Upper lobe of right lung (tissue), 1 donor: ENCODE measurements at places on chromosomes 11 and 22.

GRCh38 chr11:31960126-31960525 lies 130.7 kb upstream of the RCN1 start:
- DNase-seq = no peak

- DNase-seq = no peak
These were observed 2.1 kb downstream of the C22orf23 start for GRCh38 chr22:37951305-37951704.

DNA sequence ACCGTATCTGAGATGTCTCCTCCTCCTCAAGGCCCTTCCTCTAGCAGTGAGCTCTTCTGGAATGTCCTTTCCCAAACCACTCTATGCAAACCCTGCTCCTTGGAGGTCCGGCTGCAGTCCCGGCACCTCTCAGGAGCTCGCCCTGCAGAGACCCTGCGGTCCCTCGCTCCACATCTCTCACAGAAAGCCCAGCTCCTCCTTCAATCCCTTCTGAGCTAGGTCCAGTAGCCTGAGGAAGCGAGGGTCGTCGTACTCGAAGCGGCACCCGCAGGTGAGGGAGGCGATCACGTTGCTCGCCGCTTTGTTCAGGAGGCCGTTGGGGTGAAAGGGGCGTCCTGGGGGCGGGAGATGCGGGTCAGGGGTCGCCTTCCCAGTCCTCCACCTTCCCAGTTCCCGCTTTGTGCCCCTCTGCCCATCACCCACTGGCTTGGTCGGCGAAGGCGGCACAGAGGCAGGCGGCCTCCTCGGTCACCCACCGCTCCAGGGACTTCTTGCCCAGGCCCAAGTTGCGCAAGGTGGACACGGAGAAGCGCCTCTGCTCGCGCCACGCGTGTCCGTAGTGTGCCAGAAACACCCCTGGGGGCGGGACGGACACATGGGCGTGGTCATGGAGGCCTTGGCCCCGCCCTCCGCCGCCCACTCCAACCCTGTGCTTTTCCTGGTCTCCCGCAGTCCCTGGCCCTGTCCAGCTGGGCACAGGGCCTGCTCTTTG lies 21.5 kb upstream of the CYP2D6 start:
- DNase-seq = no peak

GRCh38 chr22:40156001-40156516 lies 21.7 kb upstream of the TNRC6B start:
- no peak for DNase-seq

DNA sequence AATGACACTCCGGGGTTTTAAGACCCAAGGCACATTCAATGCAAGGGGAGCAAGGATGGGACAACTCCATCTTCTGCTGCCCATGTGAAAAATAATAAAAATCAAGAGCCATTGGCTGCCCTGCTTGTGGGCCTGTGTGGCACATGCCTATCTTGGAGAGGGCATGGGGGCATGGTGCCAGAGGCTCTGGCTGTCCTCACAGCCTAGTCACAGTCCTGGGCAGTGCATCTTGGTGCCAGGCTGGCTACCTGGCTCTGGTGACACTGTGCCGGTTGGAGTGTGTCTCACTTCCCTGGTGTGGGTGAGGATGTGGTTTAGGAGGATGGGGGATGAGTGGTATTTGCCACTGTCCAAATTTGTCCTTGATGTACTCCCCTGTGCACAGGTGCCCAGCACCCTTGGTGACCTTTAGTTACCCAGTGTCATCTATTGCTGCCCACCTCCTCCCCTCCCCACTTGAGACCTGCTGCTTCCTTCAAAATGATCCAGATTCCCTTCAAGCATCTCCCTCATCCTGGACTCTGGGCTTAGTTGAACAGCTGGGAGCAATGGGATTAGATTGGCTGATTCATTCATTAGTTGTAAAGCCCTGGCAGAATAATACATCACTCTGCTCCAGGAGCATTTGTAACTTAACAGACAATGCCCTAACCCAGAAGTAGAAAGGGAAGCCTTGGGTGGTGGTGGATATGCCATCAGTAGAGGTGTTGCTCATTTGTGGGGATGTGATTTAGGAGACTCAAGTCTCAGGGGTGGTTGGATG lies 4.6 kb downstream of the TMEM86A start:
- no peak for DNase-seq

DNA sequence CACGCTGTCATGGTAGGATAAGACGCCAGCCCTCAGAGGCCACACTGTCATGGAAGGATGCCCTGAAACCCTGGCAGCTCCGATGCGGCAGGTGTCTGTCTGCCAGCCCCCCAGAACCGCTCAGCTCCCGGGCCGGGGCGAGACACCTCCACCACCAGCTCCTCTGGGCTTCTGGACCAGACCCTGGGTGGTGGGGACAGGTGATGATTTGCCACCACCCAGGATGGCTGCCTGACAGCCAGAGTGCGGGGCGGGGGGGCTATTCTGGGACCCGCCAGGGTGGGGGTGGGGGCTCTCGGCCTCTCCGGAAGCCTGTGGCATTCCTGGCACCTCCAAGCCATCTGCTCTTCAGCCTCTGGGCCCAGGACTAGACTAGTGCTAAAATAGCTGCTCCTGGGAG lies 9.4 kb downstream of the PHLDA2 start:
- DNase-seq = no peak

GRCh38 chr22:28369854-28370253 lies 309.8 kb downstream of the TTC28 start:
- no peak for DNase-seq

- DNase-seq = peak; percentile 21
These were observed 18.7 kb downstream of the ART5 start for GRCh38 chr11:3623121-3623520.

DNA sequence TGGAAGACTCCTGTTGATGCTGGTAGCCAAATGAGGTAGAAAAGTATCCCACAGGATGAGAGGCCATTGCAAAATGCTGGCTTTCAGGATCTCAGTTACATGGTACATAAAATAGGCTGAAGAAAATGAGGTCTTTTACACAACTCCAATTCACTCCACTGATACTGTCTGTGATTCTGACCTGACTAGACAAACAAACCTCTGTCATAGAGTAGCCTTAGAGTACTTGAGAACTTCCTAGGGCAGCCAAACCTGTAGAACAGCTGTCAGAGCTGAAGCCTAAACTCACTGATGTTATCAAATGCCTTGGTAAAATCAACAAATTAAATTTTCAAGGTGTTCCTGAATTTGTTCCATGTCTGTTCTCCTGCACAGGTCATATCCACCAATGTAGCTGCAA lies 26.2 kb upstream of the POGLUT3 start:
- no peak for DNase-seq

GRCh38 chr11:35566181-35566580 lies 40.8 kb upstream of the PAMR1 start:
- DNase-seq = no peak

- DNase-seq = no peak
These were observed 343.2 kb downstream of the NTM start for GRCh38 chr11:131713529-131714134.

GRCh38 chr11:80505771-80506170 lies 1064.9 kb upstream of the TENM4 start:
- no peak for DNase-seq

DNA sequence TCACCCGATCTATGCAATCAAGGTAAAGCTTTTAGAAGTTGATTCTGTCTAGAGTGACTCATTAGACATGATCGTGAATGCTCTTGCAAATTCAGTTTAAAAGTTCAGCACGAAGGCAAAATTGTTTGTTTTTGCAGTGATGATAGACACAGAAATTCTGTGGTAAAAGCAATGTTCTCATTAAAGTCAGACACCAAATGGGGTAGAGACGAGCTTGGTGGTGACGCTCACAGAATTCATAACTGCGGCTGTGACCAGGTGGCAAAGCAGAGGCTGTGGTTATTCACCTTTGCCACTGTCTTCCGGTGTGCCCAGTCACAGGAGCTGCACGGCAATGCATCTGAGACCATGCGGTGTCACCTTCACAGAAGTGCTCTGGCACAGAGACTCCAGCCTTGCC lies 83.4 kb downstream of the WNT7B start:
- DNase-seq = peak; percentile 31

DNA sequence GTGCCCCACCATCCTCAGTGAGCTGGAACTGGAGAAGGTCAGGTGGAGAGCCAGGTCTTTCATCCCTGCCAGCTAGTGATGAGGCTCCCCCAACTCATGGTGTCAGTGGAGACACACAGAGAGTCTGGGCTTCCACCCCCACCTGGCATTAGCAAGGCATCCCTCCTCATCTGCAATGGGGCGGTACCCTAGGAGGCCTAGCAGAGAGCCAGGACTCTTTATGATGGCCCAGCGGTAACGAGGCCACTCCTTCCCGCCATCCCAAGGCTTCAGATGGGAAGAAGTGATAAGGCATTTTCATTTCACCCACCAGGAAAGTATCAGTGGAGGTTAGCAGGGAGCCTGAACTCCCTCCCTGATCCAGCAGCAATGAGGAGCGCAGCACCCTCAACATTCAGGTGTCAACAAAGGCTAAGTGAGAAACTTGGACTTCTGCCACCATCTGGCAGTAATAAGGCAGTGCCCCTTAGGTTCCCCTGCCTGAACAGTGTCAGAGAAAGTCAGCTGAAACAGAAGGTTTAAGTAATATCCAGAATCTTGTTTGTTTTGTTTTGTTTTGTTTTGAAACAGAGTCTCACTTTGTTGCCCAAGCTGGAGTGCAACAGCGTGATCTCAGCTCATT lies 40.5 kb upstream of the FBLN1 start:
- DNase-seq = no peak

GRCh38 chr11:9905960-9906791 lies 242.3 kb downstream of the SWAP70 start:
- DNase-seq = no peak

DNA sequence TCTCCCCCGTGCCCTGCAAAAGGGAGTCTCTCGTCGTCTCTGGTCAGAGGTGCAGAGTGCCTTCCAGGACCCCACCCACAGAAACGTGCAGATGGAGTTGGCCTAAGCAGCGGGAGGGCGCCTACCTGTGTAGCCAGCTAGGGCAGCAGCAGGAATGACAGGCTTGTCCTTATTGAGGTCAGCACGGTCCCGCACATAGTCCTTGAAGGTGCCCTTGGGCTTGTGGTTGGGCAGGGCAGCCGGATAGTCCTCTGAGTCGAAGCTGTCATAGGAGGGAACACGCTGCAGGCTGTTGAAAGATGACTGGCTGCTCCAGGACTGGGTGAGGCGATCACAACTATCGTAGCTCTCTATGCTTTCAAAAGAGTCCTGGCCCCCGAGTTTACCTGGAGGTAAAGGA lies 107.3 kb downstream of the ETS1 start:
- DNase-seq = no peak

GRCh38 chr22:40367342-40367741 lies 3.1 kb upstream of the SGSM3 start:
- no peak for DNase-seq

- no peak for DNase-seq
These were observed 2.9 kb downstream of the MIOX start for GRCh38 chr22:50489363-50490243.

- no peak for DNase-seq
These were observed 581.0 kb upstream of the CHORDC1 start for GRCh38 chr11:90803831-90804230.

DNA sequence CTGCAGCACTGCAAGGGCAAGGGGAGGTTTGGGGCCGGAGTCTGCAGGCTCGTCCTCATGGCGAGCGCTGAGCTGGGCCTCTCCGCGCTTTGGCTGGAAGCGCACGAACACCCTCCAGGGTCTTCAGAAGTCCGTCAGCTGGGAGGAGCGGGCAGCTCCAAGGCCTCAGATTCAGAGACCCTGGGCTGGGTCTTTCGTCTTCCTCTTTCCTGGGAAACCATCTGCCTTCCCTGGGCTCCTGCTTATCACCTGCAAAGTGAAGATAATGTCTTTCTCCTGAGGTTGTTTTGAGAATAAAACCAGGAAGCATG lies 525.6 kb downstream of the BRD1 start:
- no peak for DNase-seq

DNA sequence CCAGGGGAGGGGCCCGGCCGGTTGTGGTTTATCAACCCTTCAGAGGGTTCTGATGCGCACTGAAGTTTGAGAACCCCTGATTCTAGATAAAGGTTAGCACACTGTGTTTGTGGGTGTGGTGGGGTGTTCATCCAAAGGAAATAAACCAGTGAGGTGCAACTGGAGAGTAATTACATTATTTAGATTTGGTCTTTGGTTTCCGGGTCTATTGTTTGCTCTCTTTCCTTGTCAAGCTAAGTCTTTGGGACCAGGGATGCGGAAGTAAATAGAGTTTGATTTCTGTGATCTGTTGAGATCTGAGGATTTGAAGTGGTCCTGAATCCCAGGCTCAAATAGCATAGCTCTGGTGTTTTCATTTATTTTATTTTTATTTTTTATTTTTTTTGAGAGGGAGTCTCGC lies 50.5 kb upstream of the CLMP start:
- no peak for DNase-seq

DNA sequence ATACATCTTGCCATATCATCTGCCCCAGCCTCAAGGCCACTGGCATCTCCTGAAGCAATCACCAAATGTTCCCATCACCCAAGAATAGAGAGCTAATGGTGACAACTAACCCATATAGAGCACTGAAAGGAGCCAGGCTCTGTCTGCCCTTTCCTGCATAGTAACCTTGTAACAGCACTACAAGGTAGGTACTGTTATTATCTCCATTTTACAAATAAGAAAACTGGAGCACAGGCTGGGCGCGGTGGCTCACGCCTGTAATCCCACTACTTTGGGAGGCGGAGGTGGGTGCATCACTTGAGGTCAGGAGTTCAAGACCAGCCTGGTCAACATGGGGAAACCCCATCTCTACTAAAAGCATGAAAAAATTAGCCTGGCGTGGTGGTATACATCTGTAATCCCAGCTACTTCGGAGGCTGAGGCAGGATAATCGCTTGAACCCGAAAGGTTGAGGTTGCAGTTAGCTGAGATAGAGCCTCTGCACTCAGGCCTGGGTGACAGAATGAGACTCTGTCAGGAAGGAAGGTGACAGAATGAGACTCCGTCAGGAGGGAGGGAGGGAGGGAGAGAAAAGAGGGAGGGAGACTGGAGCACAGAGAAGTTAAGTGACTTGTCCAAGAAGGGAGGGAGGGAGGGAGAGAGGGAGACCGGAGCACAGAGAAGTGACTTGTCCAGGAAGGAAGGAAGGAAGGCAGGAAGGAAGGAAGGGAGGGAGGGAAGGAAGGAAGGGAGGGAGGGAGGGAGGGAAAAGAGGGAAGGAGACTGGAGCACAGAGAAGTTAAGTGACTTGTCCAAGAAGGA lies 2.2 kb downstream of the SLC35F2 start:
- DNase-seq = no peak

GRCh38 chr11:131764649-131765048 lies 394.2 kb downstream of the NTM start:
- DNase-seq = no peak

DNA sequence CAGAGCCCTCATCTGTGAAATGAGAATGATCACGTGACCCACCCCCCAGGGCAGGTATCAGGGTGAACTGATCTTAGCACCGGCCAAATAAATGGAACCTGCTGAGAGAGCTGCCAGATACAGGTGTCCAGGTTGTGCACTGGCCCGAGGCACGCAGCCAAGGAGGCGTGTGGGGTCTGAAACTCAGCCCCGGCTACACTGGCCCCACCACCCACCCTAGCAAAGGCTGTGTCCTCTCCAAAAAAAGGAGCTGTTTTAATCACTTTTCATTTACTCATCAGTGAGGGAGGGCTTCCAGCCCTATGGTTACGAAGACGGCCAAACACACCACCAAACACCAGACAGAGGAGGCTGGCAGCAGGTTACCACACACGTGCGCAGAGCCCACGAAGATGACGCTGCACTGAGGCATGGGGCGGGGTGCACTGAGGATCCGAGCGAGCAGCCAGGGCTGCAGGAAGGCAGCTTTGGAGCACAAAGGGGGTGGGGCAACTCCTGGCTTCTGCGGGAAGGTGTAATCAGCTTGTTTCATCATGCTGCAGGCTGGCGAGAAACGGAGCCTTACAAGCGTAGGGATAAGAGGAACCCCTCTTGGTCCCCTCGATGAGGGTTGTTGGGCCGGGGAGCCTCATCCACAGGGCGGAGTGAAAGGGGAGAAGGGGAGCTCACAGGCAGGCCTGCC lies 19.5 kb upstream of the SLC22A12 start:
- DNase-seq = peak; percentile 52
